ENCODE measurements at places on chromosomes 7 and 10.
A peak's percentile ranks its signal among the peaks of the same experiment; 100 is the strongest.

DNA sequence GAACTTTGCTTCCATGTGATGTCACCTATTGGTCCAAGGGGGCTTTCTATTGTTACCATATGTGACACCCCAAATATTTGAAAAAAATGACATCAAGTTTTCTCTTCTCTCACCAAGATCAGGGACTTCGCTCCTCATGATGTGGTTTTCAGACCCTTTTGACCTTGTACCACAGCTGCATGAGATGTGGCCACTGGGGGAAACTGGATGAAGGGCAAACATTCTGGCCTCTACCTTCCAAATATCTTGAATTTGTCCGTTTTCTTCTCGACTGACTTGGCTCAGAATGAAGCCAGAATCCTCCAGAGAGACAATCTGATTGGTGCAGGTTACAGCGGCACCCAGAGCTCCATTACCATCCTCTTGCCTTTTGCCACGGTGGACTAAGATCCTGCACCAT lies 122.7 kb downstream of the PRKCQ start:
- DNase-seq, result no peak

- DNase-seq, result no peak
Measured at GRCh38 chr7:158251061-158251965, 336.3 kb downstream of the PTPRN2 start.

DNA sequence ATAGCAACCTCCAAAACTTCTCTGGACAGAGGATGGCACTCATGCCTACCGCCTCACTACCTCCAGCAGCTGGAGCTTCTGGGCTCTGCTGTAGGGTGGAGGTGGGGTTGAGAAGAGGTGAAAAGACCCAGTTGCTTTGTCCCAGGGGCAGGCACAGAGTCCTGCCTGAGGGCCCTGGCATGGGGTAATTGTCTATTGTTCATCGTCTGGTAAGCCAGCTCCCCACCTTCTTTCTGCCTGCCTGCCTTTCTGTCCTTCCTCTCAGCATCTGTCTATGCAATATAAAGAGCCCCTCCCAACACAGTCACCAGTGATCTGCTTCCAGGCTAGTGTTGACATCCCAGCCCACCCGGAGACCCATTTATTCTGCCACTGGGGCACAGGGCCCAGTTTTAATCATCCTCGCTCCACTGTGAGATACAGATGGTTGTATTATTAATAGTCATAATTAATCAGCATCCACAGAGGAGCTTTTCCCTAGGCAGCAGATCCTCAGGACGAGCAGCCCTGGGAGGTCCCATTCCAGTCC lies 39.0 kb downstream of the ZMIZ1 start:
- DNase-seq, result no peak

DNA sequence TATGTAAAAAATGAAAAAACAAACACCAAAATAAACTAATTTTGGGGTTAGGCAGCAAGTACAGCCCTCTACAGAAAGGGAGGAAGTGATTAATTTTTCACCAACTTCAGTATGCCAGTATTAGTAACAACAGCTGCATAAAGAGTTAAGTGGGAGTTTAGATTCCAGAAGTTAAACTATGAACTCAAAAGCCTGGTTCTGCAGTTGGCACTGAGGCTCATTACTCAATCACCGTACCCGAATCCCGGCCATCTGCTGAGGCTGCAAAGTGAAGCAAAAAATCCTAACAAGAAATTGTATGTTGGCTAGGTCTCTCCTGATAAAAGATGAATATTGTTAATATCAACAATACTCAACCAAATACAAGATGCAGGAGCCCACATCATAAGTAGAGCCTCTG lies 4.0 kb downstream of the NUDT5 start:
- DNase-seq, result no peak

DNA sequence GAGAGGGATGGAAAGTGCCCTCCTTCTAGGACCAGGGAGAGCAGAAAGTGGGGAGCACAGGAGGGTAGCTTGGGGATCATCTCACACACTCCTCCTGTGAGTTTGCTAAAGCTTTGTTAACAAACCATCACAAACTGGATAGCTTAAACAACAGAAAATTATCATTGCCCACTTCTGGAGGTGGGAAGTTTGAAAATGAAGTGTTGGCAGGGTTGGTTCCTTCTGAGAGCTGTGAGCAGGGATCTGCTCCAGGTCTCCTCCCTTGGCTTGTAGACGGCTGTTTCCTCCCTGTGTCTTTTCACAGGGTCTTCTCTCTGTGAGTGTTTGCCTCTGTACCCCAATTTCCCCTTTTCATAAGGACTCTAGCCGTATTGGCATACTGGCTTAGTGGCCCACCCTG lies 32.0 kb upstream of the CXCL12 start:
- no peak for DNase-seq

DNA sequence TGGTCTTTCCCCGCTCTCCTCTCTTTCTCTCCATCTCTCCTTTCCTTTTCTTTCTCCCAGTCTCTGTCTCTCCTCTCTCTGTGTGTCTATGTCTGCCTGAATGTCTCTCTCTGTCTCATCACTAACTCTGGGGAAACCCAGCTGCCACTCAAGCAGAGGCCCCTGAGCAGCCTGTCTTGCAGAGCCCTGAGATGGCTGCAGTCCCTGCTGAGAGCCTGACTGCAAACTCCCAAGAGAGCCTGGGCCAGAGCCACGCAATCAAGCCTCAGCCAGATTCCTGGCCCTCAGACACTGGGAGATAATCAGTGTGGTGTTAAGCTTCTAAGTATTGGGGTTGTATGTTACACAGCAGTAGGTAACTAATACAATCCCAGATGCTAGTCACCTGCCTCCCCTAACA lies 91.5 kb downstream of the PAXIP1 start:
- DNase-seq, result no peak

DNA sequence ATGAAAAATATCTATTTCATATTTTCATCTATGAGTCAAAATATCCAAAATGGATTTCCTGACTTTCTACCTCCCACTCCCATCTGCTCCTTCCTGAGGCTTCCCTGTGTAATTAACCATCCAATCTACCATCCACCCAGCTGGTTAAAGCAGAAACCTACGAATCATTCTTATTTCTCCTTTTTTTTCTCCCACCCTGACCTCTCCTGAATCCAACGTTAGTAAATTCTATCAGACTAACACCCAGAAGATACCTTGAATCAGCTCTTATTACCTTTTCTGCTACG lies 3.7 kb upstream of the LIPF start:
- no peak for DNase-seq

- no peak for DNase-seq
Measured at GRCh38 chr10:89086801-89087521, 96.4 kb downstream of the FAS start.

DNA sequence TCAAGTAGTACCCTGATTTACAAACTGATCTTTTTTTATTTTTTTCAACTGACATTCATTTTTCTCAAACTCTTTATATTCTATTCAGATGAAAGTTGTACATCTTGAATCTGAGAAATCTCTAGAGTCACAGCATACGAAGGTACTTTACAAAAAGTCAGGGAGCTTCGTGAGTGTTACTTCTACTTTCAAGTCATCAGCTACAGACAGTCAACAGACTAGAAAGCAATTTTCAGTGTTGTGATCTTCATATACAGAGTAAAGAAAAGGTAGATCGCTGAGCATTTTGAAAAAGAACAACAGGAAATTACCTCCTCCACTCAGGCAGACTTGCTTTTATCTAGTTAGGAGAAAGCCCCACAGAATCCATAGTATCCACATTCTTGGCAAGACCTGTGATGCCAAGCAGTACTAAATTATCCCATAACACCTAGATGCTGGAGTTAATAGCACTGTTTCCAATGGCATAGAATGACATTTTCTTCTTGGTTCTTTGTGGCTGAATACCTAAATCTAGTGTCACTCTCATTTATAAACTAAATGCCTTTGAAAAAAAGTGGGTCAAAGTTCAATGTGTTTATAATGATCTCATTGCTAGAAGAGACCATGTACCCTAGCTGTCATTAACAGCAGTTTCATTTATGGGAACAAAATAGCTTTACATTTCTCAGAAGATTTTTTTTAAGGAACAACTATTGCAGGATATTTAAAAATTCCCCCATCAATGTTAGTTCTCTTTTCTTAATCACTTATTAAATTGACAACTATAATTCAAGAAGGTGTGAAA lies 12.0 kb upstream of the ZNF800 start:
- no peak for DNase-seq

GRCh38 chr10:86062647-86063145 lies 303.9 kb downstream of the GRID1 start:
- no peak for DNase-seq

GRCh38 chr7:139089118-139089517 lies 20.4 kb downstream of the ZC3HAV1 start:
- DNase-seq, result no peak

- DNase-seq, result no peak
Measured at GRCh38 chr10:14052931-14053330, 277.8 kb downstream of the FRMD4A start.

- peak; percentile 4 for DNase-seq
Measured at GRCh38 chr7:149791-150636, 42.4 kb upstream of the FAM20C start.

- DNase-seq, result no peak
Measured at GRCh38 chr10:17216217-17216900, 11.7 kb upstream of the VIM start.

DNA sequence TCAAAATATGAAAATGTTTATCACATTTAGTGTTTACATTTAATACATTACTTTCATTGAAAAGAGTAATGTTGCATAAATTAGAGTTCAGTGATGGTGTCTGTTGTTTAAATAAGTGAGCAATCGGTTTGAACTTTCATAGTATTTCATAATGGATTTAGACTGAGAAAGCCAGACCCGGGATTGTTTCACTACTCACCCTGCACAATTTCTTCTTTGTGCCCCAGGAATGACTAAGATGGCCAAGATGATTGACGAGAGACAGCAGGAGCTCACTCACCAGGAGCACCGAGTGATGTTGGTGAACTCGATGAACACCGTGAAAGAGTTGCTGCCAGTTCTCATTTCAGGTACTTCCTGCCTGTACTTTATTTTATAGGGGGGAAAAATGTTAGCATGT lies 74.6 kb downstream of the VCL start:
- DNase-seq, result no peak

DNA sequence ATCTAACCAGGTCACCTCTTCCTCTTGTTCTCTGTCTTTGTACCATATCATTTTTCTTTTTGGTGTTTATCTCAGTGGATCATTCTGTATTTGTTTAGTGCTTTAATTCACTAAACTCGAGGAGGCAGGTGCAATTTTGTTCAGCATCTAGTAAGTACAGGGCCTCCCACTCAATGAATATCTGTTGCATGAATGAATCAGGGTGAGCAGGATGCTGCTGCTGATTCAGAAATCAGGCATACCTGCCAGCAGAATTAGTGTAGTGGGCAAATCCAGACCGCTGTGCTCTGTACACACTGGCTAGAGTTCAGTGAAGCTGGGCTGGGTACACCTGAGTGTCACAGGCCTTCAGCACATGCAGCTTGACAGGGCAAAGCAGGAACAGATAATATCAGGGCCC lies 511.9 kb downstream of the SUGCT start:
- no peak for DNase-seq

GRCh38 chr10:77884181-77884580 lies 42.4 kb downstream of the DLG5 start:
- DNase-seq, result no peak

DNA sequence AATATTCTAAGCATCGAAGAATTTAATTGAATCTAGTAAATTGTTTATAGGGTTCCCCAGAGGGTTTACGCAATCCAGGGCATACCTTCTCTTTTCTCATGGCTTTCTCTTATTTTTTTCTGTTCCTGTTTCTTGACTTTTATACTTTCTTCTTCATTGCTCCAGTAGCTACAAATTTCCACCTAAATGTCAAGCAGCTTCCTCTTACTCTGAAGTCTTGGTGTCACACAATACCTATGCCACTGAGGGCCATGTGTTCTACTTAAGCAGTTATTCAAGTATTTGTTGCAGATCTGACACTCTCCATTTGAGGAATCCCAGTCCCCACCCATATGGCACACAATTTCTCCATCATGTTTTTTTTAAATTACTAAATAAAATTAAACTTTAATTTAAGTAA lies 343.1 kb upstream of the MBL2 start:
- no peak for DNase-seq

- DNase-seq, result no peak
Measured at GRCh38 chr7:2048531-2048930, 184.2 kb downstream of the MAD1L1 start.

DNA sequence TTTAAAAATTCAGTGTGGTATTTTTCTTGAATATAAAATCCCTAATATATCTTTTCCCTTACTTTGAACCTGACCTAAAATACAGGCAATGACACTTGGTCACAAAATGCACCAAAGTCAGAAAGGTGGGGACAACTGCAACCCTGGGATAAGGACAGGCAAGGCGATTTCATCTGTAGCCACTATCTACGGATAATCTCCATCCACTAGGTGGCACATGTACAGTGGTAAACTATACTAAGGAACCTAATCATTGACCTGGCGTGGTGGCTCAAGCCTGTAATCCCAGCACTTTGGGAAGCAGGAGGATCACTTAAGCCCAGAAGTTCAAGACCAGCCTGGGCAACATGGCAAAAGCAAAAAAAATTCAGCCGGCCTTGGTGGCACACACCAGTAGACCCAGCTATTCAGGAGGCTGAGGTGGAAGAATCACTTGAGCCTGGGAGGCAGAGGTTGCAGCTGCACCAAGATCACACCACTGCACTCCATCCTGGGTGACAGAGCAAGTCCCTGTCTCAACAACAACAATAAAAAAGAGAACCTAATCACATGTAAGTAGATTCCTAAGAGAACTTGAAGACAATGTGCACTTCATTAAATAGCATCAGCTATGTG lies 98.9 kb downstream of the KMT2C start:
- DNase-seq, result no peak

GRCh38 chr10:79181698-79182521 lies 113.1 kb downstream of the ZMIZ1 start:
- DNase-seq, result no peak

- DNase-seq, result no peak
Measured at GRCh38 chr7:159145490-159145855, 806 bp upstream of the VIPR2 start.

DNA sequence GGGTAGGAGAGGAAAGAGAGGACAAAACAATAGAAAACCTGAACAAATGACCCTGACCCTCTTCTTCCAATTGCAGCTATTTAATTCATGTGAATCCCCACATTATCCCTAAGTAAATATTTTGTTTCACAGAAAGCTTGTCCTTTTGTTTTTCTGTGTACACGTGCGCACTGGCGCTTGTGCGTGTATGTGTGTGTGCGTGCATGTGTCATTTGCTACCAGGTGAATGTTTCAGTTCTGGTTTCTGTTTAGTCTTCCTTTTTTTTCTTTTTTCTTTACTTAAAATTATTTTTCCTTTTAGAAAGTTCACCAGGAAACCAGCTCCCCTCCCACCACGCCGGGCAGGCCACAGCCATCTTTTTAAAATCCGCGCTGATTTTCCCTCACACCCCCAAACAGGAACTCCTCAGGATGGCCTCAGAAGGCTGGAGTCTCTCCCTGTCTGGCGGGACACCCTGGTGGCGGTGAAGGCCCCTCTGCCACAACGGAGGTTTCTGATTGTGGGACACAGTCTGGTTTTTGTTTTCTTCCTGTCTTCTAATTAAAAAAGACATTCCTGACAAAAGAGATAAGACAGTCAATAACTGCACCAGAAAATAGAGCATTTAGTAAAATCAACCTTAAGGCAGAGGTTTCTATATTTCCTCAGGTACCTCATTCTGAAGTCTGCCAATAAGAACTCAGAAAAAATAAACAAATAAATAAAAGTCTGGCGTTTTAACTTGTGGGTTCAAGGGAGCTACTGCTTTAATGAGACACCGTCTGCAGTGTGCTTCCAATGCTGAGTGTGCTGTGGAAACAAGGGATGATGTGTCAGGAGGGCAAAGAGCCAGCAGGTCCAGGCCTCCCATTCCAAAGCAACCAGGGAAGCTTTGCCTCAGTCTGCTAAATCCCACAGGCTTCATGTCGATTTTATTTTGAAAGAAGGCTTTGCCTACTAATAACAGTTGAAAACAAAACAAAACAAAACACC lies 17.4 kb downstream of the IRF5 start:
- DNase-seq, result no peak

- no peak for DNase-seq
Measured at GRCh38 chr7:130891254-130892094, 157.5 kb upstream of the KLF14 start.
